Pancreas (tissue), 10 donors: ENCODE measurements at places on chromosomes 1 and 21. TPM values are rescaled to one million over a fixed set of nuclear protein-coding genes. Genes with fewer than 3 reads are reported as not detected.

DNA sequence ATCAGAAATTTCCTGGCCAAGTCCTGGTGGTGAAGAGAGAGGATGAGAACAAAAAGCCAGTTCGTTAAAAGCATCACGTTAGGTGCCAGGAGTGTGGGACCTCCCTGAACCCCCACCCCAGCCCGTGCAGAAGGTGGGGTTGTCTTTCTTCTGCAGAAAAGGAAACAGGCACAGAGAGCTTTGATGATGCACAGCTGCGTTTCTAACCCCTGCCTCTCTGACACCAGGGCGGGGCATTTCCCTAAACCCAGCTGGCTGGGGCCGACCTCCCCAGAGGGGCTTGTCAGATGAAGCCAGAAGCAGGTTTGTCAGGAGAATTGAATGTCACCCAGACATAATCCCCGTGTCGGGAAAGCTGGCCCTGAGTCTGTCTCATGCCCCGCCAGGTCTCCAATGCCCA, 189.3 kb upstream of the EDN2 start:
- H3K4me3 ChIP-seq = no peak overlapping the region
- no peaks in the 10 kb centered on the region for H3K27me3 ChIP-seq
- H3K4me1 ChIP-seq = no peaks in the 10 kb centered on the region
- no peak overlapping the region for H3K27ac ChIP-seq
- no peak for DNase-seq
- H3K36me3 ChIP-seq = no peaks in the 10 kb centered on the region

GRCh38 chr1:228861832-228862180, 126.5 kb downstream of the RHOU start:
- H3K4me3 ChIP-seq = no peak overlapping the region
- H3K36me3 ChIP-seq = no peaks in the 10 kb centered on the region
- no peak for DNase-seq
- H3K4me1 ChIP-seq = peaks cover 11% of the 10 kb centered on the region

GRCh38 chr1:2483026-2483425, 6.9 kb downstream of the PLCH2 start:
- H3K4me3 ChIP-seq = no peak overlapping the region
- no peak for DNase-seq
- no peak overlapping the region for H3K27ac ChIP-seq
- H3K4me1 ChIP-seq = no peaks in the 10 kb centered on the region
- H3K36me3 ChIP-seq = no peaks in the 10 kb centered on the region

The GBP5 gene
- total RNA-seq = 0.67 TPM

DNA sequence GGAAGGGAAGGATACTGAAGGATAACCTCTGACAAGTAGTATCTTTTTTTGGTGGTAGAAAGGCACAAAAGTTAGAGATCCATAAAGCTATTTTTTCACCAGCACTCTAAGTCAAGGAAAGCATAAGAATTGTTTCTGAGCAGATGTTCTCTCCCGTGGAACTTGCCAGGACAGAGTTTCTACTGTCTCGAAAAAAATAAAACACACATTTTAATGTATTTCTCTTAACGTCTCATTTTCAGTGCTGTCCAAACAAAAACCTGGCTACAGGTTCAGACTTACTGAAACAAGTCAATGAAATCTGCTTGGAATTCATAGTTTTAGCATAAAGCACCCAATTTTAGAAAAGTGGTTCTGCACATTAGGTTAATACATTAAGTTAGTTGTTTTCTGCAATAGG, 338.3 kb downstream of the LTN1 start:
- no peaks in the 10 kb centered on the region for H3K27me3 ChIP-seq
- no peak overlapping the region for H3K27ac ChIP-seq
- no peak for DNase-seq
- H3K4me1 ChIP-seq = no peaks in the 10 kb centered on the region

The XCL1 gene
- not detected for total RNA-seq

The CLCA1 gene
- total RNA-seq = not detected

- no peak for DNase-seq
- no peaks in the 10 kb centered on the region for H3K27me3 ChIP-seq
- no peaks in the 10 kb centered on the region for H3K36me3 ChIP-seq
- H3K27ac ChIP-seq = no peak overlapping the region
- peaks cover 19% of the 10 kb centered on the region for H3K4me1 ChIP-seq
- no peak overlapping the region for H3K4me3 ChIP-seq
Observed at GRCh38 chr1:162189345-162189744, 119.9 kb downstream of the NOS1AP start.

GRCh38 chr1:20931930-20932436, 144.9 kb upstream of the HP1BP3 start:
- no peaks in the 10 kb centered on the region for H3K36me3 ChIP-seq
- no peaks in the 10 kb centered on the region for H3K4me1 ChIP-seq
- no peak overlapping the region for H3K4me3 ChIP-seq

GRCh38 chr1:164673584-164674214, 114.7 kb downstream of the PBX1 start:
- no peak overlapping the region for H3K27ac ChIP-seq
- no peak overlapping the region for H3K4me3 ChIP-seq
- DNase-seq = no peak
- H3K36me3 ChIP-seq = no peaks in the 10 kb centered on the region
- peaks cover 55% of the 10 kb centered on the region for H3K4me1 ChIP-seq
- no peaks in the 10 kb centered on the region for H3K27me3 ChIP-seq

GRCh38 chr1:29119121-29119929, 4.4 kb downstream of the TMEM200B start:
- H3K27ac ChIP-seq = no peak overlapping the region
- peaks cover 8% of the 10 kb centered on the region for H3K27me3 ChIP-seq
- no peak for DNase-seq
- H3K4me1 ChIP-seq = peaks cover 14% of the 10 kb centered on the region
- H3K4me3 ChIP-seq = no peak overlapping the region
- no peaks in the 10 kb centered on the region for H3K36me3 ChIP-seq

The NCF2 gene
- total RNA-seq = 24.5 TPM

The SELENON gene
- total RNA-seq = 47.7 TPM

GRCh38 chr1:49225464-49225863, 448.8 kb upstream of the BEND5 start:
- no peak for DNase-seq
- no peak overlapping the region for H3K27ac ChIP-seq
- H3K4me1 ChIP-seq = no peaks in the 10 kb centered on the region
- no peak overlapping the region for H3K4me3 ChIP-seq
- no peaks in the 10 kb centered on the region for H3K27me3 ChIP-seq
- H3K36me3 ChIP-seq = no peaks in the 10 kb centered on the region

- peaks cover 11% of the 10 kb centered on the region for H3K36me3 ChIP-seq
- H3K27me3 ChIP-seq = no peaks in the 10 kb centered on the region
- no peak for DNase-seq
- H3K4me3 ChIP-seq = no peak overlapping the region
Observed at GRCh38 chr1:156228501-156228900, 13.5 kb upstream of the BGLAP start.

The OR2T4 gene
- not detected for total RNA-seq

DNA sequence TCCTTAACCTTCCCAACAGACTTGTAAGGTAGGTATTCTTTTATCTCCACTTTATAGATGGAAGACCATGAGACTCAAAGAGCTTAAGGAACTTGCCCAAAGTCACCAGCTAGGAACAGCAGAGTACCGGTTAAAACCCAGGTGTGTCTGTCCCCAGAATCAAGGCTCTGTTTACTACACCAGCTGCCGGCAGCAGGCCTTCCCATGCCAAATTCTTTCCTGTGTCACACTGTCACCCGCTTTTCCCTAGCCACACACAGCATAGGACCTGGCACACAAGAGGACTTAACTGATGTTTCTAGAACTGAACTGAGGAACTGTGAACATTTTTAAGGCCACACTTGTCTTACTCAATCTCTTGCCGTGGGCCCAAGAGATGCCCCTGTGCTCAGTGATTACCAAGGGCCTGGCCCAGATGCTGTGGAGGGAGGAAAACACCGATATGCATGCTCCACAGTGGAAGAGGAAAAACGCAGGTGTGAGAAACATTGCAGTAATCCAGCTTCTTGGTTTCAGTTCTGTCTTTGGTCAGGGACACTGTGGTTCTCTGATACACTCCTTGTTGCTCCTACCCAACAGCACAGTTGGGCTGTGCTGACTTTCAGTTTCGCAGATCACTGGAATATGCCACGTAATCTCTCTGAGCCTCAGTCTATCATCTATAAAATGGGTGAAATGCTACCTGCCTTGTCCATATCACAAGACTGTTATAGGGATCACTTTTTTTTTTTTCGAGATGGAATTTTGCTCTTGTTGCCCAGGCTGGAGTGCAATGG, 13.9 kb upstream of the LY9 start:
- peaks cover 12% of the 10 kb centered on the region for H3K4me1 ChIP-seq
- peak; percentile 48 for DNase-seq
- H3K36me3 ChIP-seq = no peaks in the 10 kb centered on the region
- H3K27me3 ChIP-seq = no peaks in the 10 kb centered on the region

The MAGOH gene
- 10.9 TPM for total RNA-seq

DNA sequence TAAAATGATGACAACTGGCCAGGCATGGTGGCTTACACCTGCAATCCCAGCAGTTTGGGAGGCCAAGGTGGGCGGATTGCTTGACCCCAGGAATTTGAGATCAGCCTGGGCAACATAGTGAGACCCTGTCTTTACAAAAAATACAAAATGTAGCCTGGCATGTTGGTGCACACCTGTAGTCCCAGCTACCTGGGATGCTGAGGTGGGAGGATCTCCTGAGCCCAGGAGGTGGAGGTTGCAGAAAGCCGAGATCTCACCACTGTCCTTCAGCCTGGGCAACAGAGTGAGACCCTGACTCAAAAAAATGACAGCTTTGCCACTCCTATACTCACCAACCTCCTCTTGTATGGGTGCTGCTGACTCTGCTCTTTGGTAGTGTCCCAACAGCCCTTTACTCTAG, 18.6 kb downstream of the SYT11 start:
- no peak overlapping the region for H3K27ac ChIP-seq
- H3K4me3 ChIP-seq = no peak overlapping the region
- no peak for DNase-seq
- no peaks in the 10 kb centered on the region for H3K4me1 ChIP-seq
- H3K36me3 ChIP-seq = no peaks in the 10 kb centered on the region

GRCh38 chr1:89546082-89546889, 21.7 kb downstream of the LRRC8B start:
- no peaks in the 10 kb centered on the region for H3K27me3 ChIP-seq
- H3K4me3 ChIP-seq = no peak overlapping the region
- DNase-seq = no peak
- no peaks in the 10 kb centered on the region for H3K36me3 ChIP-seq
- peaks cover 38% of the 10 kb centered on the region for H3K4me1 ChIP-seq
- H3K27ac ChIP-seq = no peak overlapping the region
